ENCODE measurements at places on chromosomes 6 and 20.

DNA sequence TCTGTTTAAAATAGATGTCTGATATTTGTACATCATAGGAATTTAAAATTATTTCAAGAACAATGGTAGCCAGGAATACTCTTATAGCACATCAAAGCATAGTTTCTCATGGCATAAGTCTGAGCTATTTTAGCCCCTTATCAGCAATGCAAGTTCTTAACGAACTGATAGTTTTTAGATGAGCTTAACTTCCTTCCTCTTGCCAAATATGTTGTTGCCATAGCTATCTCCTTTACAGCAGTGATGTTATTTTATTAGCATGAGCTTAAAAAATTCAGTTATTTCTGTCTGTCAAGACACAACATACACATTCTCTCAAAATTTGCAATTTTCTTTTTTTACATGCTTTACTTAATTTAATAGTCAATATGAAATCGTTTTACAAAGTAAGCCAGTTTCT, 867.2 kb downstream of the PHF3 start:
- no peak for DNase-seq

- no peak for DNase-seq
These were observed 6.9 kb downstream of the HLA-DPB1 start for GRCh38 chr6:33082702-33083101.

- DNase-seq: no peak
These were observed 146.2 kb downstream of the KHDC1L start for GRCh38 chr6:73078908-73079610.

DNA sequence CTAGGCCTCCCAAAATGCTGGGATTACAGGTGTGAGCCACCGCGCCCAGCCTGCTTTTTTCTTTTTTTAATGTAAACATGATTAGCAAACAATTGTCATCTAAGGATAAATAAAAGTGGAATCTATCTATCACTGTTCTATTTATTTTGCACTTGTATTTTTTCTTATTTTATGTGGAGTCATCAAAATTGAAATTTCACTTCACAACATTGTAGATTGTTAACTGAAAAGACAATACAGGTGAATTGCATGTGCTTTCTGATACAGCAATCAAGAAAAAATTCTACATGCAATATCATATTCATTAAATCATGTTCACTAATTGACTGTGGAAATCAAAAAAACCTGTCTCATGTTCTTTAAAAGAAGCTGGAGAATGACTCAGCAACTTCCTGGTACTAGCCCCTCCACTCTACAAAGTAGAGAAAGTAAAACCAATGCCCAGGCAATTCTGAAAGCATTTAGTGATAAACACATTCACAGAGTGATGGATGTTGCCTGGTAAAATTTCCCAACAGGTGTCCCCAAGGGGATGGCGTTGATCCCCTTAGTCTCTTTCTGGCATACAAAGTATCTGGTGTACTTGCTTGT, 10.7 kb upstream of the RFX6 start:
- DNase-seq: no peak

DNA sequence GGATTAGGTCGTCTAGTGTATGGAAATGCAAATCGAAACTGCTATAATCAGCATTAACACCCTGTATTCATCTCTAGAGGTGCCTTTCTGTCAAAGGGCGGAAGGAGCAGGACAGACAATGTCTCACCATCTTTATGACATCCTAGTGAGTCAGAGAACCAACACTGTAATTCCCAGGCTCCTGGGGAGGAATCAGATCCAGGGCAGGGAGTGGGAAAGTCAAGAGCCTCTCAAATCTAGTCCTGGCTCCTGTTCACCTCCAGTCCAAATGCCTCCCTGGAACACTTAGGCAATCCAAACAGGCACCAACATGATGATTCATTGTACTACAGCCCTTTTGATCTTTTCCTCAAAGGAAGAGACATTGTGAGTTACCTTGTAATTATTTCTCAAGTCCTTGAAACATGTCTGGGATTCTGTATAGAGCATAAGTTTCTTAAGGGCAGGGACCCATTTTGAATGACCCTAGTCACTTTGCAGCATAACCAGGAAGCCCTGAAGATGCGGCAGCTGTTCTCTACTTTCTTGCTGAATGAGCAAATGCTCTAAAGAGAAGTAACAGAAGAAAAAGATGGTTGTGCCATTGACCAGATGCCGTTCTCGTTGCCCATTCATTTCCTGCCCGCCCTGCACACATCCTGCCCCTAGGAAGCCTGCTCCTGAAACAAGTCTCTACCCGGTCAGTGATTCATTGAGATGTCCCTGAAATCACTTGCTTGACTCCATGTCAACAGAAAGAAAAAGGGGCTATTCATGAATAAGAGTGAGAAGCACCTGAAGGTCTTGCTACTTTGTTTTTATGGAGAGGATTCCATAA, 112.8 kb upstream of the JARID2 start:
- DNase-seq: no peak

DNA sequence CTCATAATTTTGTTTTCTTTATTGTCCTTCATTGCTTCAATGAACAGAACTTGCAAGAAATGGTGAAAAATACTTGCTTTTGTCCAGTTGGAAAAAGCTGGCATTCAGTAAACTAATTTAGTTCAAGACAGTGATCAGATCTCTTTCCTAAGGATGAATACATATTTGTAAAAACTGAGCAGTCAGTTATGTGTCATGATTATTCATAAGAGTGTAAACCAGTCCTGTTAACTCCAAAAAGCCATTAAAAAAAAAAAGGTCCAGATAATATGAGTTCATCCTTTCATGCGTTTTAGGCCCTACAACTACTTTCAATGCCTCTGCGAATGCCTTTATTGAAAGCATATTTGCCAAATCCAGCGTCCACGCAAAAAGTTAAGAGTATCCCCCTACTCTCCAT, 609 bp downstream of the PGM3 start:
- no peak for DNase-seq

DNA sequence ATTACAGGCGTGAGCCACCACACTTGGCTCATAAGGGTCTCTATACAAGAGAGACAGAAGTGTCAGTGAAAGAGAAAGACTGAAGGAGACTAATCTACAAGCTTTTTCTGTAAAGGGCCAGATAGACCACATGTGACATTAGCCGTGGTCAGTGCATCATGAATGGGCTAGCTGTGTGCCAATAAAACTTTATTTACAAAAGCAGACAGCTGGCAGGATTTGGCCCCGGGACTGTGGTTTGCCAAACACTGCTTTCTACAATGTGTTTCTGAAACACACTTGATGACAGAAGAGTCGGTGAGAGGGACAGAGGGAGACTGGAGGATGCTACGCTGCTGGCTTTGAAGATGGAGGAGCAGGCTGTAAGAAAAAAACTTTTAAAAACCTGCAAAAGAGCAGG, 285.4 kb downstream of the TFAP2C start:
- DNase-seq: no peak

GRCh38 chr6:109081516-109082187, 13.0 kb downstream of the SESN1 start:
- DNase-seq: no peak

GRCh38 chr6:35533981-35534380, 21.3 kb upstream of the TULP1 start:
- DNase-seq: no peak

DNA sequence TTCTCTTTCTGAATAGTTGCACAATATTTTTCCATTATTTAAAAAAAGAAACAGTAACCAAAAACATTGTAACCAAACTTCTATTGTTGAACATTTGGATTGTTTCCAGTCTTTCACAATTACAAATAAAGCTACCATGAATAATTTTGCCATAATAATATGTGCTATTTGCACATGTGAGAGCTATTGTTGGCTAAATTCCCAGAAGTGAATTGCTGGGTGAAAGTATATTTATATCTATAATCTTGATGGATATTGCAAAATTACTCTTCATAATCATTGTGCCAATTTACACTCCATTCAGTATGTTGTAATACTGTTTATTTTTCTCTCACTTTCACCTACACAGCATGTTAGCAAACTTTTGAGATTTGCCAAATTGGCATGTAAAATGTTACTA, 36.6 kb upstream of the SLC22A16 start:
- DNase-seq: no peak
